ENCODE measurements at places on chromosomes 2 and 18.

DNA sequence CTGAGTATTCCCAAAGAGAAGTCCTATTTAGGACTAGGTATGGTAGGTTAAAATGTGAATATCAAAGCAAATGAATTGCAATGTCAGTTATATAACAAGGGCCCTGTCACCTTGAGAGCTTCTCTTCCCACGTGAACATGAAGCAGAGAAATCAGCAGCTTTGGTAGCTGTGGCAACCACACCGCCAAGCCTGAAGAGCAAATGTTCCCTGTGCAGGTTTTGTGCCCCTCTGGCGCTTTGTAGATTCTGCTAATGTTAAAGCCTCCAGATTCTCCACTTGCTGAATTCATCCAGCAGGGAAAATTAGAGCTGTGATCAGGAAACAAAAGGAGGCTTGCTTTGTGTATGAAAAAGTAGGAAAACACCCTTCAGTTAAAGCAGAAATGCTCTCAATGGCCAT is 322.6 kb downstream of the RBM43 start:
- no peak for DNase-seq

DNA sequence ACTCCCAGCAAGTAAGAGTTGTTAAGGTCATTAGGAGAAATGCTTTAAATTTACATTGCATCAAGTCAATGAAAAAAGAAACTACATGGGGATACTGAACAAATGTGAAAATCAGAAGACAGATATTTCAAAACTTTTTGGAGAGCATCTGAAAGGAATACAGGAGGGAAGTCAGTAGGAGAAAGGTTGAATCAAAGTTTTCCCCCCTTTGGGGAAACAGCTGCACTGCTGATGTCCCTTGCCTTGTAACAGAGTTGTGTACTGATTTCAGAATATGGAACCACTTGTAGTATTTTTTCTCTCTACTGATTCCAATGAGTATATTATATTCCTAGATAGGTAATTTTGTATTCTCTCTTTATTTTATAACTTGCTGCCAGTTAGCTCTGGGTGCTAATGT is 592.5 kb upstream of the ZEB2 start:
- DNase-seq = no peak

DNA sequence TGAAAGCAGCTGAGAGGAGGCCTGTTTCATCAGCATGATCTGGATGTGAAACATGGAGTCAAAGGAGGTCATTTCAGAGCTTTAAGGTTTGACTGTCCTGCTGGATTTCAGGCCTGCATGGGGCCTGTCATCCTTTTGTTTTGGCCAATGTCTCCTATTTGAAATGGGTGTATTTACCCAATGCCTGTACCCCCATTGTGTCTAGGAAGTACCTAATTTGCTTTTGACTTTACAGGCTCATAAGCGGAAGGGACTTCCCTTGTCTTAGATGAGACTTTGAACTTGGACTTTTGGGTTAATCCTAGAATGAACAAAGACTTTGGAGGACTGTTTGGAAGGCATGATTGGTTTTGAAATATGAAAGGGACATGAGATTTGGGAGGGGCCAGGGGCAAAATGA is 19.3 kb upstream of the CYP27C1 start:
- DNase-seq = no peak

- DNase-seq = peak; percentile 38
Measured at GRCh38 chr2:64766841-64767669, 113.3 kb upstream of the SERTAD2 start.

- no peak for DNase-seq
Measured at GRCh38 chr2:60351321-60351720, 202.1 kb downstream of the BCL11A start.

DNA sequence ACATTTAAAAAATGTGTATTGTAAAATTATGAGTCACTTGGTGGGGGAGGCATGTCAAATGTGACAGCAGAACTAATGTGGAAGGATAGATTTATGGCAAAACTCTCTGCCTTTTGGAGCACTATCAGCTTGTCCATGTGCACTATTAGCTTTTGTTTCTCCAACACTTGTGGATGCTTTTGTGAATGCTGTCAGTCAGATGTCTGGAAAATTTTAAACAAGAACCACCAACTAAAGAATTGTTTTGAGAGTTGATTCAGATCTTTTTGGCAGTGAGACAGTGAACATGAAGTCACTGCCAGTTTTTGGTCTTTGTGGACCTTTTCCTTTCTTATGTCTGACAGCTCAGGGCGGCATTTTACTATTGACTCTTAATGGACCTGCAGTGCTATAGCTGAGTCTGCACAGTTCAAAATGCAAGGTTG is 72.4 kb downstream of the KIAA1328 start:
- no peak for DNase-seq

GRCh38 chr2:203463266-203463678 is 71.8 kb downstream of the RAPH1 start:
- DNase-seq = no peak

- DNase-seq = no peak
Measured at GRCh38 chr2:140257692-140258300, 1477.6 kb upstream of the NXPH2 start.

DNA sequence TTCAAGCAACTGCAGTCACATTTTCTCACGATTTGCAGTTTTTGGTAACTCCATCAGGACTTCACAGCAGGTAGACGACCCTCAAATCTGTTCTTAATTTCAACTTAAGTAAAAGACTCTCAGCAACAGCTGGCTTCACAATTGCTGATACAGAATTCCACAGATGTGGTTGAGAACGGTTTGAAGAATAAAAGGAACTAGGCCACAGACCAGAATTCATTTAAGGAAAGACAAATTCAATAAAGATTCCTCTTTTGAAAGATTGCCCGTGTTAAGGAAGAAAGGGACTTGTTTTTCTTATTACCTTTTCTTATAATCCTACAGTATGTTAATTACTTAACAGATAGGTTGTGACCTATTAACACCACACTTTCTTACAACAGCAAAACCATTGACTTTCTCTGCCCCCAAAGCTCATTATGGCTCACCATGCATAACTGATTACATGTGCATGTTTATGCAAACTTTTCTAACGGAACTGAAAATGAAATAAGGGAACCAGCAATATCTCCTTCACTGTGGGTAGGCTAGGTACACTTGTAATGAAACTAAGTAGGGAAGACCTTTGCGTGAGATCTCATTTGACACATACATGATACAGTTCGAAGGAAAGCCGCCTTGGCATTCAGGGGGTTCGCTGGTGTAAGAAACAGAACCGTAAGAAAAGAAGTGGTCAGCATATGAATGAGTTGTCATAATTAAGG is 4.7 kb upstream of the ZNF516 start:
- DNase-seq = no peak

DNA sequence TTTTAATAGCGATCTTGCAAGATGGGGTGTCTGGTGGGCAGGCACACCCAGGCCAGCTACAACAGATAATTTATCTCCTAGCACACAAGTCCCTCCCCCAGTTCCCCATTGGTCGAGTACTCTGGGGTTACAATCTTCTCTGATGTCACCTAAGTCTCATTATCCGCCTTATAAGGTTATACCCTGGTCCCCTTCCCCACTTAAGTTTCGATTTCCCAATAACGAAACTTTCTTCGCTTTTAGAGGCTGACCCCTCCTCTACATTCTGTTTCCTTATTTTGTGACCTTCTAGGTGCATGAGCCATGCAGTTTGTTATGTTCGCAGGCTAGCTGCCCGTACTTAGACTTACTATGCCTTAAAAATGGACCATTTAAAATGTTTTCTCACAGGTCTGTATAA is 180.1 kb downstream of the CAPN13 start:
- no peak for DNase-seq

DNA sequence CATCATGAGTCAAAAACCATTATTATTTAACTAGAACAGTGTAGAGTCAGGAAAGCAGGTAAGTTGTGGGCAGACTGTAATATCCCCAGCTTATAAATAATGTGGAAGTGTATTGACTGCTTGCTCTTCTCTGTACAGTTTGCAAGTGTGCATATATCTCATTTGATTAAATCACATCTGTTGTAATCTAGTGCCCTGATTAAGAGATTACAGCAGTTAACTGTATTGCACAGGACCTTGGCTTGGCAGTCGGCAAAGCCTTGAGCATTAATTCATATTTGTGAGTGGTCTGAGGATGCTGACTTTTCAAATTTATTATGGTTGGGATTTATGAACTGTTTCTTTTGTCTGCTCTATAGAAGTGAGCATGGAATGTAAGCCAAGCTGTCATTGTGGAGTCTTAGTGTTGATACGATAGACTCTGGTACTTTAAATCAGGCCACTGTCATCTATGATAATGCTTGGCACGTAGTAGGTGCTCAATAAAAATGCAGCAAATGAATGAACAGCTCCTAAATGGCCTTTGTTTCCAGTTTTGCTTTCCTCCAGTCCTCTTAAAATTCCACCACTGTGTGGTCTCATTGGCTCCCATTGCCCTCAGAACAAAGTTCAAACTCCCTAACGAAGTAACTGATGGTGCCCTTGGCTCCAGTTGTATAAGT is 48.3 kb downstream of the RAB31 start:
- DNase-seq = no peak

DNA sequence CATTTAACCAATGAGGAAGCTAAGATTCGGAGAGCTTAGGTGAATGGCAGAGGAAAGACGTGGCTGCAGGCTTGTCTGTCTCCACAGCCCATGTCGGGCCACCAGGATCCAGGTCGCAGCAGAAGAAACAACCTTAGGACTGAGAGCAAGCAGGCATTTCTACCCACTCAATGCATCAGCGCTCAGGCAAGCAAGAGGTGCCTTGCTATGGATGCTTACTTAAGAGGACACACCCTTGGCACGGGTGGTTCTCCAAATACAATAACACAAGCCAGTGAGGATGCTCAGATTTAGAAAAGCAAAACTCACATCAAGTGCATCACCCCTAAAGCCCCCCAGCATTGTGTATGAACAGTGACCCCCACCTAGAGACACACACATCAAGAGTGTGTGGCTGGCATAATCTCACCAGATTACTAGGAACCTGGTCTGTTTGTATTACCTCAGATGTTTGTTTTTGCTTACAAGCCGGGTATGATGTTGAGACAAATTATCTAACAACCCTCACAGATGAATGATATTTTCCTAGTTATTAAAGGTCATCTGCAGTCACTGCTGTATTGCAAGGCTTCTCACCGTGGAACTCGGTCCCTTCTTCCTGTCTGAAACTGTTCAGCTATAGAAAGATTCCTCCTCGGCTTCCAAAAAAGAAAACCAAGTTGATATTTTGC is 34.2 kb upstream of the NPAS2 start:
- no peak for DNase-seq

DNA sequence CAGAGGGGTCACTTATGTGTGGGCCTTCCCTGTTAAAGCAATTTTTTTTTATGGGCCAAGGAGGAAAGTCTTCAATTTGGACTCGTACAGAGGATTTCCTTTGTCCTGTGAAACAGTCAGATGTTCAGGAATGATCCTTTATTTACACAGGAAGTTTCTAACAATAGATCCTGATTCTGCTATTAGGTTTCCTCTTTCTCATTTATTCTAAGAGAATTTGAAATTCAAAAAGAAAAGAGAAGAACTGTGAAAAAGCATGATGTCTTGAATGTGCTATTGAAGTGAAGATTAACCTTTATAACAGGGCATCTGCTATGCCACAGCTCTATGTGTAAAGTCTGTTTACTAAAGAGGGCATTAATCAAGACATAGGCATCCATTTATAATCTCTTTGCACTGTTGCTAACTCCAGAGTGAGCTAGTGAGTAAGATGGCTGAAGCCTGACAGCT is 105.3 kb upstream of the FAM98A start:
- no peak for DNase-seq

DNA sequence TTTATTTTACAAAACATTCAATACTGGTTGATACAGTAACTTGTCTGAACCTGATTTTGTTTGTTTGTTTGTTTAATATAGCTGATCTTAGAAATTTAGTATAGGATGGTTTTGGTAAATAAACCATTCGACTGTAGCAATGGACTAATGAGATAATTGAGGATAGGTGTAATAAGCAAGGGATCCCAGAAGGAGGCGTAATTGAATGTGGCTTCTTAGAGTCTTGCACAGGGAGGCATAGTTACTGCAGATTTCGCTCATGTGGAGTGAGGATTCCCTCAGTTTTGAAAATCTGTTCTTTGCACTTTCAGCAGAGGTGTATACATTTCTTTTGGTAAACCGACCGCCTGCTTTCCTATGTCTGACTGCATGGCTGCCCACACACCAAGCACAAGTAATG is 709.6 kb downstream of the SOCS6 start:
- DNase-seq = no peak

DNA sequence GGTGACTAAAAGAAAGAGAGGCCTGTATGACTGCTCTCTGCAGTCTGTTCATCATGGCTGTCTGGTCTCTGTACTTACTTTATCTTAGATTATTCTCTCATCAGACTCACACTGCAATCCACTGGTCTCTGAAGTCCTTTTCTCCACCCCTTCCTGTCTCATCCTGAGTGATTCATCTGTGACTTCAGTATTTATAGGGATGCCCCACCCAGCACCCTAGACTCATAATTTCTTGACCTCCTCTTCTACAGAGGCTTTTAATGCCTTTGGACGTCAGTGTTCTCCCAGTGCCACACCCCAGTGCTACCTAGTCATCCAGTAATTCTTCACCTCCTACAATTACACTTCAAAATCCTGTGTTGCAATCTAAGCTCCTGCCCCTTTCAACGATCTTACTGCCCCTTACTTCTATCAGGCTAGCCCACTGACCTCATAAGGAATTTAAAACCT is 14.9 kb upstream of the ITPRID2 start:
- DNase-seq = no peak

DNA sequence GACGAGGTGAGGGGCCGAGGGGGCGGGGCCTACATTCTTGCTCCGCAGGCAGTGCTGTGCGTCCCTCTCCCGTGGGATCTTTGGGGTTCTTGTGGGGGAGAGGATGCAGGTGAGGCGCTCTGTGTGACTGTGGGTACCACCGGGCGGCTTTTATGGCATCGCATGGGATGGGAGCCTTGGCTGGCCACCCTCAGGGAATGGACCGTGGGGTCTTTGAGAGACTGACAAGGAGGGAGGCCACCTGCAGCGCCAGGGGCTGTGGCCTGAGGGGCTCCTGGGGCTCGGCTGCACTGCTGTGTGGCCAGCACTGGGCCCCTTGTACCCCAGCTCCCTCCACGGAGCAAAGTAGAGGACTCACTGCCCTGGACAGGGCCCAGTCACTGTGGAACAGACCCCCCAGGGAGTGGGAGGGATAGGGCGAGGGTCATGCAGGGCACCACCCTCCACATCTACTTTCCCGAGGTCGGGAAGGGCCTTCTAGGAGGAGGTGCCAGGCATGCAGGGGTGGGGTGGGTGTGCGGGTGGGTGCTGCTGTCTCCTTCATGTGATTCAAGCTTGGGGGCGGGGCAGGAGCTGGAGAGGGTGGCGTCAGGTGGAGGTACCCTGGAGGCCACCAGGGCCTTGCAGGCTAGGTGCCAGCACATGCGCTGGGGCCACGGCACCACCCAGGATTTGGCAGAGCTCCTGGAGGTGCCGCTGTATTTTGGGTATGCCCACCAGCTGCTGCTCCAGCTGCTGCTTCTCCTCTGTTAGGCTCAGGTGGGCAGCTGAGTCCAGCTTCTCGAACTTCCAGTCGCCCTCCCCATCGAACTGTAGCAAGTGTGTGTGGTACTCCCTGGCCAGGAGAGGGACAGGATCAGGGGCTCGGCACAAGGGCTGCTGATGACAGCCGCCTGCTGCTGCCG is 1072.4 kb downstream of the RPIA start:
- no peak for DNase-seq
